Mesangial cell (primary cell): ENCODE measurements at places on chromosomes 3 and 15. TPM values are rescaled to one million over a fixed set of nuclear protein-coding genes. Genes with fewer than 3 reads are reported as not detected.

The C2CD4B gene
- total RNA-seq: not detected in 2 replicates

The CEMIP gene
- 0.49 and 0.51 TPM in 2 replicates for total RNA-seq

The ADGRG7 gene
- total RNA-seq: not detected in 2 replicates

The PARP15 gene
- 0.25 TPM in 1 of 2 replicates, not detected in the other for total RNA-seq

The SH3GL3 gene
- 0.38 and 0.98 TPM in 2 replicates for total RNA-seq

The AMIGO3 gene
- 0.16 and 1.4 TPM in 2 replicates for total RNA-seq

The ZNF80 gene
- not detected in 2 replicates for total RNA-seq

The CPEB1 gene
- total RNA-seq: 0.65 and 1.4 TPM in 2 replicates

The GMPPB gene
- total RNA-seq: 18.3 and 72.4 TPM in 2 replicates

The THRB gene
- 3.6 and 13.4 TPM in 2 replicates for total RNA-seq

The KBTBD12 gene
- 0.16 TPM in 1 of 2 replicates, not detected in the other for total RNA-seq

The RASGRP1 gene
- total RNA-seq: 1.0 TPM in 1 of 2 replicates, not detected in the other

The SKOR1 gene
- 0.25 TPM in 1 of 2 replicates, not detected in the other for total RNA-seq

The P2RY14 gene
- total RNA-seq: not detected in 2 replicates

The SLC51B gene
- not detected in 2 replicates for total RNA-seq

The REC114 gene
- not detected in 2 replicates for total RNA-seq

The ISLR gene
- total RNA-seq: 2.8 and 52.9 TPM in 2 replicates

The CHDH gene
- 1.5 and 2.0 TPM in 2 replicates for total RNA-seq

The LSAMP gene
- total RNA-seq: 9.8 and 20.9 TPM in 2 replicates

The SCAPER gene
- total RNA-seq: 5.7 and 6.3 TPM in 2 replicates

The SLC9A9 gene
- 0.33 and 1.4 TPM in 2 replicates for total RNA-seq

The EPHA6 gene
- total RNA-seq: 2.7 TPM in 1 of 2 replicates, not detected in the other

The EXD1 gene
- under 0.01 TPM in 1 of 2 replicates, not detected in the other for total RNA-seq
